Stimulated activated CD4-positive, alpha-beta T cell treated with anti-CD3 and anti-CD28 coated beads, TNF-alpha, amount 100 ng/mL, for 1 hour (primary cell): ENCODE measurements at places on chromosomes 2 and 18.

- no peak for DNase-seq
Observed at GRCh38 chr18:63100630-63101055, 218.9 kb downstream of the BCL2 start.

DNA sequence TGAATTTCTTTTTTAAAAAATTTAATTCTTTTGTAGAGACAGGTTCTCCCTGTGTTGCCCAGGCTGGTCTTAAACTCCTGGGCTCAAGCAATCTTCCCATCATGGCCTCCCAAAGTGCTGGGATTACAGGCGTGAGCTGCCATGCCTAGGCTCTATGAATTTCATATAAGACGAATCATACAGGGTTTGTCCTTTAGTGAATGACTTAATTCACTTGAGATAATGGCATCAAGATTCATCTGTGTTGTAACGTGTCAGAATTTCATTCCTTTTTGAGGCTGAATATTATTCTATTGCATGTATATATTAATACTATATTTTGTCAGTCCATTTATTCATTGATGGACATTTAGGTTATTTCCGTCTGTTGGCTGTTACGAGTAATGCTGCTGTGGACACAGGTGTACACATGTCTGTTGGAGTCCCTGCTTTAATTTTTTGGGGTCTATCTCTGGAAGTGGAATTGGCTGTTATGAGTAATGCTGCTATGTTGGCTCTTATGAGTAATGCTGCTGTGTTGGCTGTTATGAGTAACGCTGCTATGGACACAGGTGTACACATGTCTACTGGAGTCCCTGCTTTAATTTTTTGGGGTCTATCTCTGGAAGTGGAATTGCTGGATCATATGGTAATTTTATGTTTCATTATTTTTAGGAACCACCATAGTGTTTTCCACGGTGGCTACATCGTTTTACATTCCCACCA is 210.6 kb downstream of the CAMKMT start:
- DNase-seq = no peak

- no peak for DNase-seq
Observed at GRCh38 chr18:48566589-48566988, 27.8 kb downstream of the CTIF start.

DNA sequence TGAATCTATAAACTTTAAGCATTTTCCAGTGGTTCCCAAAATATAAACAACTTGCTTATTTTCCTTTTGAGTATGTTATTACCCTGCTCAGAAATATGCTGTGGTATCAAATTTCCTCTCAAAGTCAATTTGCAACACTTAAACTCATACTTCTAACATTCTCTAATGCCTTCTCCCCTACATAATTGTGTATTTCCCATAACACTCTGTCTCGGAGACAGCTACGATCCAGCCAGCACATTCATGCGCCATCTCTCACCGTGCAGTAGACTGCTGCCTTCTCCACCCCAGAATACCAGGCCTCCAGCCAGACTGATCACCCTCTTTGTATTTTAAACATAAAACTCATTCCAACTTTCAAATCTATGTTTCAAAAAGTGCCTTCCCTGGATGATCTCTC is 41.8 kb downstream of the TIMM21 start:
- DNase-seq = no peak

DNA sequence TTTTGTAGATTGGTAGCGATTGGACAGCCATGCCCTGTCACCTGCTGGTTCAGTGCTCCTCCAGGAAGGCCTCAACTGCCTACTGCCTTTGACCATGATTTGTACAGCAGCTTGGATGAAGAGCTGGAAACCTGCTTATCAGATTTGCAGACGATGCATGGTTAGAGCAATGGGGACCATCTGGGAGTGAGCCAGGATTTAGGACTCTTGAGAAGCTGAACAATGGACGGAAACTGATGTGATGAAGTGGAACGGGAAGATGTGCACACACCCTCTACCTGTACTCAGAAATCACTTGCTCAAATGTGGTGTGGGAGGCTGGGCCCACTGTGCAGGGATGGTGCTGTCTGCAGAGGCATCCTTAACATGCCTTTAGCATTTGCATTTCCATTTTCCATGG is 57.2 kb downstream of the NCK2 start:
- DNase-seq = no peak

GRCh38 chr2:33111002-33111446 is 164.3 kb downstream of the LTBP1 start:
- no peak for DNase-seq

GRCh38 chr2:128797937-128798336 is 479.3 kb upstream of the HS6ST1 start:
- no peak for DNase-seq

DNA sequence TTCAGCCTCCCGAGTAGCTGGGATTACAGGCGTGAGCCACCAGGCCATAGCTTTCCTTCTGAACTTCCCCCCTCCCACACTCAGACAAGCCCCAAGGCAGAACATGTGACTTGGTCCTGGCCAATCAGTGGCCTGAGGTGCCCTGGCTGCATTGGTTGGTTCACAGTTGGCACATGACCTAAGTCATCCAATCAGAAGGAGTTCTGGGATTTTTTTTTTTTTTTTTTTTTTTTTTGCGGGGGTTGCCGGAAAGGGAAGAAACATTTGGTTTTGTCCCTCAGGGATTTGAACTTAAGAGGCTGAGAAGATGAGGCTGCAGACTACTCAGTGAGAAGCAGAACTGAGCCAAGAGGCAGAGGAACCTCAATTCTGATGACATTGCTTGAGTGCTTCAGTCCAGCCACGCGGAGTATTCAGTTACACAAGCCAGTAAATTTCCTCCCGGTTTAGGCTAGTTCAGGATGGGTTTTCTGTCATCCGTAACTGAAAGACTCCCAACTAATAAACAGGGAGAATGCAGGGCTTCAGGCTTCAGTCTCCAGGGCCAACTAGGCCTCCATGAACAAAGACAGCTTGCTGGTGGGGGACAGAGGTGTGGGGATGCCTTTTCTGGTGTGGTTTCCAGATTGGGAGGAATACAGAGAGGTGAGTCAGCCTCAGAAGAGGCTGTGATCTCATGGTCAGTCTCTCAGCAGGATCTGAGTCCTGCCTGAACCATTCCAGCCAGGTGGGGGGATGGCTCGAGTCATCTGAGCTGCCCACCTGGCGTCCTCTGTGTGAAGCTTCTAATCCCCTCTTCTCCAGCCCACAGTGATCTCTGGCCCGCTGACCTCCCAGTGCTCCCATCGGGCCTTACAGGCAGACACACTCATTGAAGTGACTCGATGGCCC is 9.2 kb downstream of the PTMA start:
- DNase-seq = no peak

DNA sequence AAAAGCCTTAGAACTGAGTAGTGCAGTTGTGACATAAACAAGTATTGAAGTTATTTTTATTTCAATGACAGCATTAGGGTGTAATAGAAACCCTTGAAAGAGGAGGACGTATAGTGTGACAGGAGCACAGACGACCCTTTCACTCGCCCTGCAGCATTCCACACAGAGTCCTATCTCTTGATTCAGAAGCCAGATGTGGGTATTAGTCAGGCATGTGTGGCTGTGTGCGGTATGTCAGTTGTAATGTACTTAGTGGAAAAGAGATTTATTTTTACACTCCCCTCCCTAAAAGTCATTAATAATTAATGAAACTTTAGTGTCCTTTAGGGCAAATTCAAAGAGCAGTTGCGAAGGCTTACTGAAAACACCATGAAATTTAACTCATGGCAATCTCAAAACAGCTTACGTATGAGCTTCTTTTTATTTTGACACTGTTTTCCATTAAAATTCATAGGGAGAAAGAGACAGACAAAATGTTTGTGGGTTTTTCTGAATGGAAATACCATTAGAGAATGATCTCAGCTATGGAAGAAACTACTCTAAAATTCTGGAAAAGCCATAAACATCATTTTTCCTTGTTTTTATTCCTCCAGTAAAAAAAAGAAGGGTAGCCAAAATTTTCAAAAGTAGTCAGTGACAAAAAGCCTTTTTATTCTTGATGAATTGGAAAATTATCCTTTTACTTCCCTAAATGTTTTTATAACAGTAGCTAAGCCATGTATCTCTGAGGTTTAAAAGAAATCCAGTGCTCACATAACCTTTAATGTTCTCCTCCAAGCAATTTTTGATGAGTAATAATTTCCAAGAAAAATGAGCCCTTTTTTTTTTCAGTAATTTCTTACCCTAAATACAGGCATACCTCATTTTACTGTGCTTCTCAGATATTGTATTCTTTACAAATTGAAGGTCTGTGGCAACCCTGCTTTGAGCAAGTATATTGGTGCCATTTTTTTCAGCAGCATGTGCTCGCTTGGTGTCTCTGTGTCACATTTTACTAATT is 84.0 kb upstream of the DSEL start:
- DNase-seq = no peak

GRCh38 chr2:2716771-2717170 is 385.7 kb upstream of the MYT1L start:
- no peak for DNase-seq

GRCh38 chr18:62693659-62694058 is 21.7 kb upstream of the PHLPP1 start:
- no peak for DNase-seq

DNA sequence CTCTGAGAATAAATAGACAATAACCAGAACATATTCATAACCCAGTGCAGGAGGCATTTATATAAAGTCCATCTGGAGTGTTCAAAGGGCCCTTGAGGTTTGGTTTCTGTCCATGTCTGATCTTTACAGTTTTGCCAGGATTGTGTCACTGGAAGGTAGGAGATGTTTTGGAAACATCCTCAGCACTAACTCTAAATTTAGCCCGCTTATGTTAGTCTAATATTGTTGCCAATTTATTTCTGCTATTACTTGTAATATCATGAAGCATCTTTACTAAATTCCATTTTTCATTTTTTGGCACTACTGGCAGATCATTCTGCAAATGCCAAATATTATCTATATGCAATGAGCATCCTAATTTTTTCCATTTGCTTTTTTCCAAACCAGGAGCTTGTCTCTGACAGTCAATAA is 22.4 kb upstream of the REV1 start:
- no peak for DNase-seq

DNA sequence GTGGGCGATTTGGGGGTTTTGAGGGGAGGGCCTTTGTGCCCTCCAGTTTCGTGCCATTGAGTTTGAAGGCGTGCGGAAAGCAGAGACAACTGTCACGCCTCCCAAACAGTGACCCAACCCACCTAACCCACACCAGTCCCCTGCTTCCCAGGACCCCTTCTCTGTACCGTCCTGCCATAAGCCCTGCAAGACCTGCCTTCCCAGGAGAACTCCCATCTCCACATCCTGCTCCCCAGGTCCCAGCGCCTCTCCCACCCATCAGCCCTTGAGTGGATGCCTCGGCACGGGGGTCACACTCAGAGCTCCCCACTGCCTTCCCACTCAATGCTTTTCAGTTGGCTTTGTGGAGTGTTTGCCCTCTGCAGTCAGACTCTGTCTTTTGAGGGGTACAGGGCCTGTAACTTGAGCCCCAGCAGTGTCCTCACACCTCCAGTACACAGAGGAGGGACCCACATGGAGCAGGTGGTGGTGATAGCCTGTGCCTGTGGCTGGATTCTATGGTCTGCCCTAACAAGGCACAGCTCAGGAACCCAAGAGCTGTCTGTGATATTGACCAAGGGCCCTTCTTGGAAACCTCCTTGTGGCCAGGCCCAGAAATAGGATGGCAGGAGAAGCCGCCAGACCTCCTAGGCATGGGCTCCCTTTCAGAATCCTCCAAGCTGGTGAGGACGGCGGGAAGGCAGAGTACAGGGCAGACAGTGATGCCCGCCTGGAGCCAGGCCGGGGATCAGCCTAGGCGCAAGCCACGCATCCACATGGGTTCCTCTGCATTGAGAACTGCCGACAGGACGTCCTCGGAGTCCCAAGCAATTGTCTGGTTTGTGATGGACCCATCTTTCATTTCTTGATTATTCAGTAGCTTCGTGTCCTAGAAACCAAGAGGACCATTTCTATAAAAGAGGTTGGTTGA is 44.4 kb upstream of the SMAD7 start:
- no peak for DNase-seq
